ENCODE measurements at places on chromosomes 16 and 17. TPM values are rescaled to one million over a fixed set of nuclear protein-coding genes. Genes with fewer than 3 reads are reported as not detected.
A peak's percentile ranks its signal among the peaks of the same experiment; 100 is the strongest.

GRCh38 chr17:82910041-82910481 is 70.2 kb upstream of the ZNF750 start:
- no peak for DNase-seq

DNA sequence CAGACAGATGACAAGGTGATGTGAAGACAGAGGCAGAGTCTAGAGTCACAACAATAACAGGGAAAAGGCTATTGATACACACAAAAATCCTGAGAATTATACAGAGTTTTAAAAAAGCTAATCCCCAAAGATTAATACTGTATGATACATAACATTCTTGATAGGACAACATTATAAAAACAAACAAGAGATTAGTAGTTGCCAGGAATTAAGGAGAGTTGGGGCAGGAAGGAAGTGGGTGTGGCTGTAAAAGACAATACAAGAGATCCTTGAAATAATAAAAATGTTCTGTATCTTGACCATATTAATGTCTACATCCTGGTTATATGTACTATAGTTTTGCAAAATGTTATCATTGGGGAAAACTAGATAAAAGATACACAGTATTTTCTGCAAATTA is 309.5 kb upstream of the PMFBP1 start:
- no peak for DNase-seq

GRCh38 chr17:28968231-28968913 is 17.1 kb upstream of the PHF12 start:
- DNase-seq, result peak; percentile 52

XAF1 gene
- 4.1 TPM for total RNA-seq

KREMEN2 gene
- 3.6 TPM for total RNA-seq

DNA sequence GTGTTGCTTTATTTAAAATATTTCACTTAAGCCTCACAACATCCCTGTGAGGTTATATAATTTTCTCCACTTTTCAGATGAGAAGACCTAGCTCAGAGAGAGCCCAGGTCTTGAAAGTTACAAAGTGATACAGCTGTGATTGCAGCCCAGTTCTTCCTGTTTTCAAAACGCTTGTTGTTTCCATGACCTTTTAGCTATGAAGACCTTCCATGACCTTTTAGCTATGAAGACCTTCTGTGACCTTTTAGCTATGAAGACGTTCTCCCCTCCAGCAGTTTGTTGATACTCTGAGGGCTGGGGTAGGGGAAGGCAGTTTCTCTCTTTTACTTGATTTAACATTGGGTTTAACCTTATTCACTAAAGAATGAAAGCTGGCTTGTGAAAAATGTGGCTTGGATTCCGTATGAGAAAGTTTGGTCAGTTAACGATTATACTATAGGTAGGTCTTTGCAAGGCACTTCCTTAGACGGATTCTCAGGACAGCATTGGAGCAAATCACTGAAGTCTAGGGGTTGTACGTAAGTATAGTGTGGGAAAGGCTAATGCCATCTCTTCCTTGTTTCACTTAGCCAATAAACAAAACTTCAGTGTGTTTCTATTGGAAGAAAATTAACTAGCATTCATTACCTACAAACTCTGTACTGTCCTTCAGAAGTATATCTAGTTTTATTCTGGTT is 20.7 kb downstream of the PHKB start:
- DNase-seq, result no peak

TBCD gene
- total RNA-seq, result 24.5 TPM

DNA sequence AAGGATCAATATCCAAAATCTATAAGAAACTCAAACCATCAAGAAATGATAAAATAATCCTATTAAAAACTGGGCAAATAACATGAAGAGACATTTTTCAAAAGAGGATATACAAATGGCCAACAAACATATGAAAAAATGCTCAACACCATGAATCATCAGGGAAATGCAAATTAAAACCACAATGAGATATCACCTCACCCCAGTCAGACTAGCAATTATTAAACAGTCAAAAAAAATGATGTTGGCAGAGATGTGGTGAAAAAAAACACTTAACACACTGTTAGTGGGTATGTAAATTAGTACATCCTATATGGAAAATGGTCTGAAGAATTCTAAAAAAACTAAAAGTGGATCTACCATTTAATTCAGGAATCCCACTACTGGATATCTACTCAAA is 379.0 kb upstream of the SOX9 start:
- no peak for DNase-seq

DNA sequence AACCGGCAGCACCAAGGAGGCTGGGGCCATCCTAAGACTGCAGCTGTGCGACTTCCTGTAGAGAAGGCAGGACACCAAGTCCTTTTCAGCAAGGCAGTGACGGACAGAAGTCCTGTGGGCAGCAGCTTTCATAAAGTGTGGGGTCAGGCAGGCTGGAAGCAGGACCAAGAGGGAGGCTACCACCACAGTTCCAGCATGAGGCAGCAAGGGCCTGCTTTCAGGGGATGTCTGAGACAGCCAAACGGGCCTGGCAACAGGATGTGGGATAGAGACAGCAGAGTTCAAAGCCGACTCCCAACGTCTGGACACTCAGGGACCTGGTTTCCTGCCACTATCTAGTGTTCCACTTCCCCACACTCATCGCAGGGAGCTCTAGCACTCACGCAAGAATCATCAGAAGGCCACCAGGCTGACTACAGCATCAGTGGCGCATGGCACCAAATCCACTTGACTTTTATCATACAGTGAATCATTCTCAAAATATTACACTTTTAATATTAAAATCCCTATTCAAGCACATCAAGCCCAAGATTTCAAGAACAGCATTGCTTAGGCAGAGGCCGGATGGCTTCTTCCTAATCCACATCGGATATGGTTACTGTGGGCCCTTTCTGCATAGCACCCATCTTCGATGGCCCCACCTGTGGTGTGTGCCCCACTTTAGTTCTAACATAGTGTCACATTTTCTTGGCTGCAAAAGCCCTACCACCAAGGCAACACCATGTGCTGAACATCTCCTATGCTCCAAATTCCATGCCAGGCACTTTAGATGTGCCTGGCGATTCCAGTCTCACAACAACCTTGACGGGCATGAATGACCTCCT is 5.2 kb downstream of the USP7 start:
- no peak for DNase-seq

- no peak for DNase-seq
These were observed 18.7 kb upstream of the GSE1 start for GRCh38 chr16:85594273-85594977.

CAVIN1 gene
- total RNA-seq, result 85.8 TPM

All from hepatocyte (in vitro differentiated cells).